ENCODE measurements at places on chromosomes 12 and 14.

GRCh38 chr14:72965249-72965648 lies 39.0 kb downstream of the DCAF4 start:
- DNase-seq: no peak

GRCh38 chr14:74543771-74544438 lies 50.3 kb downstream of the ISCA2 start:
- DNase-seq: no peak

DNA sequence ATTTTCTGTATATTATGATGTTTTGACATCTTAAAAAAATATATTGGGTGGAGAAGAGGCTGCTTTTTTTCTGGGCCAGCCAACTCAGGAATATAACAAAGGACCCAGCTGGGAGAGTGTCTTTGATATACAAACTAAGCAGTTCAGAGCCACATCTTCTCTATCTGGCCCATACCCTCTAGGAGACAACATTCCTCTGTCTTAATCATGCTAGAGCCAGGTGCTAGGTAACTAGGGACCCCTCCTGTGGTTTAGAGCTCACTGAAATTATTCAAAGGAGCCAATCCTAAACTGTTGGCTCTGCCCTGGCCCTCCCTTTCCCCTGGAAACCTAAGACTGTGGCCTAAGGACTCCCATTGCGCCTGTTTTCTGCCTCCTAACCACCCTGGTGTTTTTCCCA lies 193.1 kb upstream of the DIO2 start:
- no peak for DNase-seq

DNA sequence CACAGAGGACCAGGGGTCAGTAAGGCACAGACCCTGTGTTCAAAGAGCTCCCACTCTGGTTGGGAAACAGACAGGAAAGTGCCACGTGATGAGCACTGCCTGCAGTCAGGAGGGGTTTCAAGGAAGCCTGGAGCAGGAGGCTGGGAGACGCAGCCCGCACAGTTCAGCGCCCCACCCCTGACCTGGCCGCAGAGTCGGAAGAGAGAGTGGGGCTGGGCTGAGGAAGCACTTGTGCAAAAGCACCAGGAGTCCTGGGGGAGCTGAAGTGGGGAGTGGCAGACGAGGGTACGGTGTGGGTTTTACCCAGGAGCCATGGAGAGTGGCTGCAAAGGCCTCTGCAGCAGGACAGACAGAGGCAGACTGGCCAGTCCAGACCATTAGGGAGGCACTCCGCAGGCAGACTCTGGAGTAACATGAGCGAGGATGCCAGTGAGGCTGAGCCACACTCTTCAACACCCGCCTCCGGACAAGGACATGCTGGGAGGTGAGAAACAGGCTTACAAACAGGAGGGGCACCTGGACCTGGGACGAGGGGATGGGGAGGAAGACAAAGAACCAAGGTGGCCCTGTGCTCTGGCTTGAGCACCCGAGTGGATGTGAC lies 85.7 kb upstream of the GPR68 start:
- no peak for DNase-seq

DNA sequence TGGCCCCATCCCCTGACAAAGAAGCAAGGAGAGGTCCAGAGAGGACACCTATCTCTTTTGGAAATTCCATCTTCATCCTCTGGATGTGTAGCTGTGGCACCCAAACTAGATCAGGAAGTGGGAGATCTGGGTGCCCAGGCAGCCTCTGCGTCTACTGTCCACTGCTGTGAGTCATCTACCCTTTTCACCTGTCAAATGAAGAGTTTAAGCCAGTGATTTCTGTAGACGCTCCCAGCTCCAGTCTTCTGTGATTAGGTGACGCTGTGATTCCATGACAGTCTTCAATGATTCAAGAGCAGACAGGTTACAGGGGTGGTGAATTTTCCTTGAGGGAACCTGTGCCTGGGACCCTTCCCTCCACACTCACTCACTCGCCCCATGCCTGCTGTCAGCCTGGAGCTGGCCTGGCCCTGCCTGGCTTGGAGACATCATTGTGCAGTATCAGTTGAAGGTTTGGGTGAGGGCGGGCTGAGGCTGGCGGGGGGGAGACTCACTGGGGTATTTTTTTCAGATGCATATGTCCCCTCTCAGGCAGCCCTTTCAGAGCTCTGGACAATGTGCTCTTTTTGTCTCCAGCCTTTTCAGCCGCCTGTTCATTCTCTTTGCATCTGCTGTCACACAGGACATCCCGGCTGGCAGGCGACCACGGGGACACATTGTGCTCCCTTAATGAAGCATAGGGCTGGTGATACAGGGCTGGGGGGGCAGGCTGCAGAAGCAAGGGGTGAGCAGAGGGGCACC lies 56.8 kb upstream of the PARP11 start:
- no peak for DNase-seq

GRCh38 chr14:76993752-76994151 lies 34.8 kb downstream of the IRF2BPL start:
- no peak for DNase-seq

DNA sequence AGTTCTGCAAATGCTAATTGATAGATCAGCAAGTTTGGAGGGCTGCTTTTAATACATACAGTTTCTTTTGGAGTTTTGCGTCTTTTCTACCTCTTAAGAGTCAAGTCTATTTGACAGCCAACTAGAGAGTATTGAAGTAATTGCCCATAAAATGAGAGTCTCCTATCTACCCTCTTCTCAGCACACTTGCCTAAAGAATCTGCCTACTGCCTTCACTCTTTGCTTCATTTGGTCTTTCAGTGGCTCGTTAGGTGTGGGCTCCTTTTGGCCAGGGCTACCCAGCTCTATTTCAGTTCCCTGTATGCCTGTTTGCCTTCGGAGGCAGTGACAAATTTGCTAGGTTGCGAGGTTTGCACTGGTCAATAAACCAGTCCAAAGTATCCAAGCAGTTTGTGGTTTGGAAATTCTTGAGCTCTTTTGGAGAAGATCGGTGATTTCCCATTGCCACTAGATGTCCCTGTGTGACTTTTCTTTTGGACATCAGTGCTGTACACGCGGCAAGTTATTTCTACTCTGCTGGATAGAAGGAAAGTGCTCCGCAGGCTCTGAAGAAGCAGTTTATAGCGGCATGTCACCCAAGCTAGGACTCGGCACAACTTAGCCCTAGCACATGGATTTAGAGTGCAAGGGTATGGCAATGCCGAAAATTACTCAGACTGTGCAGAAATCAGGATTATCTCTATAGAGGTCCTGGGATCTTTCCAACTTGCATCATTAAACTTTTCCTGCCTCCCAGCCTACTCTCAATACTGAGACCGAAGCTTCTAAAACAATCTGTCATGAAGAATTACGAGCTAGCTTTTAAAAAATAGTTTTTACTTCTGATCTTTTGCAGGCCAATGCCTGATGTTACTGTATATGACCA lies 38.6 kb downstream of the MGST1 start:
- no peak for DNase-seq

GRCh38 chr12:76266797-76267196 lies 81.4 kb downstream of the BBS10 start:
- DNase-seq: no peak

GRCh38 chr14:95011445-95012006 lies 145.8 kb downstream of the DICER1 start:
- DNase-seq: no peak

DNA sequence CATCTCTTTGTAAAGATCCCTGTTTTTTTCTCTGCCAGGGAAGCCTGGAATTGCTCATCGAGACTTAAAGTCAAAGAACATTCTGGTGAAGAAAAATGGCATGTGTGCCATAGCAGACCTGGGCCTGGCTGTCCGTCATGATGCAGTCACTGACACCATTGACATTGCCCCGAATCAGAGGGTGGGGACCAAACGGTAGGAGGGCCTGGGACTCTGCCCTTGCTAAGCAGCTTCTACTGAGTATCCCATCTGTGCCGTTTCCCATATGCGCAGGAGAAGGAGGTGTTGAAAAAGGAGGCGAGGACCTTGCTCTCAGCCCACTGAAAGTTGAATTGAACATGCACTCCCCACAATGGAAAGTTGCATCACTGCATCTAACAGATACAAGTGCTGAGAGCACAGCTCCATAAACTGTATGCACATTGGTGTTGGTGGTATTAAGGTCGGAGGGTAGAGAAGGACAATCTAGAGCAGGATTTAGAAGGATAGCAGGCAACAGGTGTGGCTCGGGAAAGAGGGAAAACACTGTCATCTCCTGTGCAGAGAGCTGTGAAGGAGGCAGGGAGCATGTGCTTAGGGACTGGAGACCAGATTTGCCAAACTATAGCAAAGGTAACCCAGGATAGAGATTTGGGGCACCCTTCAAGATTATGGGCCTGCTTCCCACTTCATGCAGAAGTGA lies 21.5 kb upstream of the TAMALIN start:
- no peak for DNase-seq

DNA sequence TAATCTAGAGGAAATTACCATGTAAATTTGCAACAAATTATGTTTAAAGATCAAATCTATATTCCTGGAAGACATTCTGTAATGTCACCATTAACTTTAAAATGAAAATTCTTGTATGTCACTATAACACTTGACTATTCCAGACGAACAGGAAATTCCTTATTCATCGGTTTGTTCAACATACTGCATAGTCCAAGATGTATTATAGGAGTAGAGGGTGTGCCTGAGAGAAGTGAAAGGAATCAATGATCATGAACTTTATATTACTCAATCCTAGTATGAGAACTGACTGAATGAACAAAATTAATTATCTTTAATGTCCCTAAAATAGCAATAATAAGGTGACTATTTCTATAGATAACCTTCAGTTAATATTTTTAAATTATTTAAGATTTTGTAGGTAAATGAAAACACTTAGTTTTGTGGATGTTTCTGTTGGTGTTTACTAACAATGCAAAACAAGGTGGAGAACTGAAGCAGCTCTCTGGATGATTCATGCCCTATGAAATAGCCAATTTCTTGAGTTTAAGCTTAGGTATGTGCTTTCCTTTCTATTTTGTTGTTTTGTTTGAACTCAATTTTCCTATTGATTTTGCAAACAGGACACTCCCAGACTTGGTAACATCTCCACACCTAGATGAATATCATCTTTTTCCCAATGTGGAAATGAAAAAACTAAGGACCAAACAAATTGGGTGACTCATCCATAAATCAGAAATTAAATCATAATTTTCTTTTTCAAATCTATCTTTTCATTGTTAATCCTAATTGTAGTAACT lies 18.2 kb upstream of the ITPR2 start:
- no peak for DNase-seq

DNA sequence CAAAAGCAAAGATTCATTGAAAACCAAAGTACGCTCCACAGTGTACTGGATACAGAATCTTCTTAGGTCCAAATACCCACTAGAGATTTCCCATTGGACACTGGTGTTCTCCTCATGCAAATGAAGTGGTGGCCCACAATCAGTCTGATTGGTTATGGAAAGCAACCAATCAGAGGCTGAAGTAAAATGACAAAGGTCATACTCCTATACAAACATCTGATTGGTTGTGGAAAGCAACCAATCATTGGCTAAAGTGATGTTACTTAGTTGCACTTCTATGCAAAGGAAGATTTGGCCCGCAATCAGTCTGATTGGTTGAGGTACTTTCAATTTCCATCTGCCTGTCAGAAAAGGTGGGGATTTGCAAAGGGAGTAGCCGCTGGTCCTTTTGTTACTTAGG lies 1.3 kb upstream of the WASHC3 start:
- DNase-seq: no peak
